ENCODE measurements at places on chromosomes 7 and 10. TPM values are rescaled to one million over a fixed set of nuclear protein-coding genes. Genes with fewer than 3 reads are reported as not detected.

The AKR1C2 gene
- 7.9 TPM for total RNA-seq

The RINT1 gene
- total RNA-seq, result 11.5 TPM

The ADAM22 gene
- 1.8 TPM for total RNA-seq

The LMOD2 gene
- not detected for total RNA-seq

The IFIT2 gene
- 2.2 TPM for total RNA-seq

The PDAP1 gene
- 85.9 TPM for total RNA-seq

- no peak for DNase-seq
These were observed 109.5 kb downstream of the NRF1 start for GRCh38 chr7:129721068-129721467.

- no peak for DNase-seq
These were observed 234.3 kb upstream of the IGFBP3 start for GRCh38 chr7:46155367-46155766.

DNA sequence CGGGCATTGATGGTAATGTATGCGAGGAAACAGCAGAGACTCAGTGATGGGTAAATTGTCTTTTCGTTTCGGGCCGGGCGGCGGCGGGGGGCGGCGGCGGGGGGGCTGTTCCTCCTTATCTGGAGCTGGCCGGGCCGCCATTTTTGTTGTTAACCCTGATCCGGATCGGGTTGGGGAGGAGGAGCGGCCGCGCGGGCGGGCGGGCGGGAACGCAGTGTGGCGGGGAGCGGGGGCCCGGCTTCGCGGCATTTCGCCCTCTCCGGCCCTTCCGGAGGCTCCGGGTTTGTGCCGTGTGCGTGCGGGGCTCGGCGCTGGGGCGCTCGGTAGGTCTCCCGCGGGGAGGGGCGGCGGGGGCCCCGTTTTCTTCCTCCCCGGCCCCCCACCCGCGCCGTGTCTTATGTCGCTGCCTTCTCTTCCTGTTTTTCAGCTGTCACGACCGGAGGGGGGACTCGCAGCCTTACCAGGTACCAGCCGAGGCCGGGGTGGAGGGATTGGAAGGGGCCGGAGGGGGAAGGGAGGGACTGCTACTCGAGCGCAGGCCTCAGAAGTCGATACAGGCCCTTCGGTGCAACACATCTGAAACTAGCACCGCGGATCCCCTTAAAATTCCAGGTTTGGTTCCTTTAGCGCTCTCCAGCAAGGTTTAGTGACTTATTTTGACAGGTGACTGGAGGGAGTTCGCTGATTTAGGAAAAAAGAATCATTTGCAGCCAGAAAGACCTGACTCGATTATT is 820 bp downstream of the WAC start:
- peak; percentile 93 for DNase-seq

DNA sequence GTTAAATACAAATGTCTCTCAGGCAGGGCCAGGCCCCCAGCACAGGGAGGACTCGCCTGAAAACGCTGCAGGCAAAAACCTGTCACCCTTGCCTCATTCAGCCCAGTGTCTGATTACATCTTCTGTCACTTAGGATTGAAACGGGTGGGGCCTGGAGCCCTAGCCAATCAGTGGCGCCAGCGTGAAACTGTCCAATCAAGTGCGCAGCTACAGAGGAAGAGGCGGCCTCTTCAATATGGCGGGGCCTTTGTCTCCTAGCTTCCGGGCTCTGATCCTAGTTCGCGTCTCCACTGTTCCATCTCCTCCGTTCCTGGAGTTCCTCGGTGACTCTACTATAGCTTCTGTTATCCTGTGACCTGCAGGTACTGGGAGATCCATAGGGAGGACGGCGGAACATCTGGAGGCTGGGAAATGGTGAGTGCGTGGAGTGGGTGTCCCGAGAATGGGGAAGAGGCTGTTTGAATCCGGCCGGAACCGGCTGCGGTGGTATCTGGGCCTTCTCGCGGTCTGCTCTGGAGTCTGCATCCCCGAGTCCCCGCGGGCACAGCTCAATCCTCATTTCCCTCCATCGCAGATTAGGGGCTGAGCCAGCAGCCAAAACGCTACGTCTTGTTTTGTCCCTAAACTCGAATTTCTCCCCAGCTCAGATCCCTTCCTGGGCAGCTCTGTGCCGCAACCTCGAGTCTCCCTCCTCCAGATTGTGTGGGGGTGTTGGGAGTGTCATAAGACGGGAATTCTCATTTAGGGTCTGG is at the start of gene ZNF736:
TSS of gene ZNF736 (plus strand) at position 222 of the 752 bp plus-strand sequence. CDS start at position 412, 190 bp downstream.
- peak; percentile 98 for DNase-seq

GRCh38 chr10:5370493-5371352 is 6.0 kb downstream of the UCN3 start:
- no peak for DNase-seq

GRCh38 chr10:11810973-11811372 is 12.2 kb upstream of the PROSER2 start:
- DNase-seq, result no peak

- no peak for DNase-seq
These were observed 4.1 kb downstream of the ERCC6 start for GRCh38 chr10:49534670-49535381.

- DNase-seq, result no peak
These were observed 8.5 kb upstream of the PRSS1 start for GRCh38 chr7:142740786-142741185.

- no peak for DNase-seq
These were observed 94.4 kb downstream of the JAZF1 start for GRCh38 chr7:28086198-28086597.

GRCh38 chr10:103905441-103905840 is 12.5 kb downstream of the STN1 start:
- no peak for DNase-seq

- no peak for DNase-seq
These were observed 55.3 kb upstream of the GTF2IRD1 start for GRCh38 chr7:74398426-74398825.

GRCh38 chr7:149459201-149459539 is 1.7 kb downstream of the ZNF777 start:
- DNase-seq, result no peak

GRCh38 chr7:44267178-44267577 is 58.2 kb downstream of the CAMK2B start:
- DNase-seq, result no peak

DNA sequence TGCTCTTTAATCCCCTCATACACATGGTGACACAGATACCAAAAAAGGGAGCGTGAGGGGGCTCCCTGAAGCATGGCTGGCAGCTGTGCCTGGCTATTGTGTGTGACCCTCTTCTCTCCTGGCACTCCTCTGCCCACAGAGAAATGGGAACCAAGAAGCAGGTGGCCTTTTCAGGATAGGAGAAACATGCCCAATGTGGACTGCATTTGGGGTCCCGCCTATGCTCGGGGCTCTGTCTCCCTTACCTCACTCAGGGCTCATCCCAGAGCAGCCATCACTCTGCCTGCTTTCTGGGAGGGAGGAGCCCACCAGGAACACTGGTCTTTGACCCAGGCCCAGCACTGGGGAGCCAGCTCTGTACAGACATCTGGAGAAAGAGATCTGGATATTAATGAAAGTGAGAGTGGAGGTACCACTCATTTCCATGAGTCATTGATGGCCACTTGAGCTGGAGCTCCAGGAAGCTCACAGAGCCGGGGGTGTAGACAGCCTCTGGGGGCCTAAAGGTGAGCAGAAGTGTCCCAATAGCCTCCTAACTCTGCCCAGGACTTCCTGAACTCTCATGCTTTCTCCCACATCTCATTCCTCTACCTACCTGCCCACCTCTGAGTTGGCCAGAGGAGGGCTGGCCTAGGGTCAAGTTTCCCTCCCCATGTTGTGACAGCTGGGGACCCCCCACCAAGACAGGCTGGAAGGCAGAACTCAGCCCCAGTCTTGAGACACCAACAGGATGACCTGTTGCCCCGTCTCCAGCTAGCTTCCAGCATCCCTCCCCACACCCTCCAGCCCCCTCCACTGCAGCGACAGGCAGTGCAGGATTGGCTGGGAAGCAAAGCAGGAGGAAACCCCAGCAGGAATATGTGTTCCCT is 42.6 kb downstream of the DRGX start:
- peak; percentile 89 for DNase-seq

- DNase-seq, result no peak
These were observed 19.1 kb upstream of the GALNT11 start for GRCh38 chr7:152006336-152006735.
